ENCODE measurements at places on chromosomes 7 and 10.
A peak's percentile ranks its signal among the peaks of the same experiment; 100 is the strongest.

- DNase-seq: no peak
These were observed 200.8 kb downstream of the GATA3 start for GRCh38 chr10:8255301-8255700.

DNA sequence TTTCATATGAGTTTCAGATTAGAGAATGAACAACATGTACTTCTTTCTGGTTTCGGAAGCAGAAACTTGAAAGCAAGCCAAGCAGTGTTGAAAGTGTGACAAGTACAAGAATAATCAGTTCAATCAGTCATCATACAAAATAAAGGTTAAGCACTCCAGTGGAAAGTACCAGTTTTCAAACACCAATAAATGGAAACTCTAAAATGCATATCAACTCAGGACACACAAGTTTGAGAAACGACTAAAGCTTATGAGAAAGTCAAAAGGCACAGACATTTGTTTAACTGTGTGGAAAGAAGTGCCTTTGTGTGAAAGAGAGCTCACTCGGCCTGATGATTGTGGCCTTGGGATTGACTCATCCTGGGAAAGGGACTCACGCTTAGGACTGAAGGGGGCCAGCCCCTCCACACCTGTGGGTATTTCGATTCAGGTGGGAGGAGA, 60.6 kb upstream of the AKR1C1 start:
- DNase-seq: peak; percentile 37

DNA sequence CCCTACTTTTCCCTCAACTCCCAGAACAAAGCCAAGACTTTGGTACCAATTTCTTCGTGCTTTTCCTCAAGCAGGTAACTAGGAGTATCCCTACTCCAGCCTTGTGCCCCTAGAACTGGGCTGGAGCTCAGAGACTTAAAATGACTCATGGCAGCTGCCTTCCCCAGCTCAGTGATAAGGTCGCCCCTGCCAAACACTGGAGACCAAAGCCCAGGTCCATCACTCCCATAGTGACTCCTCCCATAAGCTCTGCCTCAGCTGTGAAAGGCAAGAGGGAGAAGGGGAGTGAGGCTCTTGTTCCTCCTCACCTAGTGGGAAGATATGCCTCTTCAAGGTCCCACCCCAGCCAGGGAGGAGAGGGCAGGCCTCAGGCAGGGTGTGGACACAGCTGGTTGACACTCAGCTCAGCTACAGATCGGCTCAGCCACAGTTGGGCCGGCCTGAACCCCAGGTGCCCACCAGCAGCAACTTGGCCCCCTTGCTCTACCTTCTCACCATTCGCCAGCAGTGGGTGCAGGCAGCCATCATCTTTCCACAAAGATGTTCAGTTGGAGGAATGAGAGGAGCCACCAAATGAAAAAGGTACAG, 13.8 kb upstream of the CYREN start:
- DNase-seq: no peak

- DNase-seq: no peak
These were observed 758.6 kb upstream of the KCND2 start for GRCh38 chr7:119514326-119514725.

- DNase-seq: no peak
These were observed 292.4 kb upstream of the SMIM30 start for GRCh38 chr7:113410796-113411195.

DNA sequence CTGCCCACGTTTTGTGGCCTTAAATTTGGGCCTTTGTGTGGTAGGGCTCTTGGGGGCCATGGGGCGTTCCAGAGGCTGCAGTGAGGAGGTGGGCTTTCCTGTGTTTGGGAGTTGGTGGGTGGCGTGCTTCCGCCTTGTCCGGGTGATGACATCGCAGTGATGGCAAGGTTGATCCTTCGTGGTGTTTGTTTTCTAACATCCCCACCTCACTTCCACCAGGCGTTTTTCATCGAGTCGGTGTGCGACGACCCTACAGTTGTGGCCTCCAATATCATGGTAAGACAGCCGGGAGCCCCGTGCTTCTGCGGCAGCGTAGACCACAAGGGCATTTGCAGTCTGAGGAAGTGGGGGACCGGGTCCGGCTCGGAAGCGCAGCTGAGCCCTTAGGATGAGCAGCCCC, 14.2 kb downstream of the PFKFB3 start:
- no peak for DNase-seq

DNA sequence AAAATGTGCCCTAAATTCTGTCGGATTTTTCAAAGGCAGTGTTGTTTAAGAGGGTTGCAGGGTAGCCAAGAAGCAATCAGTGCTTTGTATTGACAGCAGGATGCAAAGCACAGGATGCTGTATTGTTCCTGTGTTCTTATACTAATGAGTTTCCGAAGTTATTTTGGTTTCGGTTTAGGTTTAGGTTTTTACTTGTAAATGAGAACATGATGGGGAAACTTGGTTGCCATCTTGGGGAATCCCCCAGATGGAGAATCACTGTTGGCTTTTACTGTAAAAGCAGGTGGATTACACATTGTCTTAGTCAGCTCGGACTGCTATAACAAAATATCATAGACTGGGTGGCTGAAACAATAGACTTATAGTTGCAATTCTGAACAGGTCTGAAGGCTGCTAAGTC, 72.1 kb downstream of the INHBA start:
- no peak for DNase-seq
